Stimulated activated CD4-positive, alpha-beta T cell treated with anti-CD3 and anti-CD28 coated beads, Interleukin-1b, Interleukin-23, amount 100 ng/mL, for 1 hour (primary cell): ENCODE measurements at places on chromosomes 1 and 21.
A peak's percentile ranks its signal among the peaks of the same experiment; 100 is the strongest.

- no peak for DNase-seq
Observed at GRCh38 chr1:53401813-53402745, 57.1 kb upstream of the DMRTB1 start.

- peak; percentile 55 for DNase-seq
Observed at GRCh38 chr1:9110669-9111356, 18.1 kb downstream of the GPR157 start.

DNA sequence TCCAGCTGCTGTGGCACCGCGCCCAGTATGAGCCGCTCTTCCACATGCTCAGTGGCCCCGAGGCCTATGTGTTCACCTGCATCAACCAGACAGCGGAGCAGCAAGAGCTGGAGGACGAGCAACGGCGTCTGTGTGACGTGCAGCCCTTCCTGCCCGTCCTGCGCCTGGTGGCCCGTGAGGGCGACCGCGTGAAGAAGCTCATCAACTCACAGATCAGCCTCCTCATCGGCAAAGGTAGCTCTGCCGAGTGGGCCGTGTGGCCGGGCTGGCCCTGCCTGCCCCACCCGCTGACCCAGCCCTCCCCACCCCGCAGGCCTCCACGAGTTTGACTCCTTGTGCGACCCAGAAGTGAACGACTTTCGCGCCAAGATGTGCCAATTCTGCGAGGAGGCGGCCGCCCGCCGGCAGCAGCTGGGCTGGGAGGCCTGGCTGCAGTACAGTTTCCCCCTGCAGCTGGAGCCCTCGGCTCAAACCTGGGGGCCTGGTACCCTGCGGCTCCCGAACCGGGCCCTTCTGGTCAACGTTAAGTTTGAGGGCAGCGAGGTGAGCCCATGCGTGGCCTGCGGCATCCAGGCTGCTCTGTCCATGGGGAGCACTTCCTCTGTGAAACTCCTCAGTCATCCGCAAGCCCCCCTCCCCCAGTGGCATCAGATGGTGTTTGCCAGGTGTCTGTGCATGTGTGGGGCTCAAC is 64.2 kb downstream of the PIK3CD start:
- DNase-seq: no peak

GRCh38 chr1:109188781-109189180 is 24.9 kb upstream of the SARS1 start:
- DNase-seq: no peak

DNA sequence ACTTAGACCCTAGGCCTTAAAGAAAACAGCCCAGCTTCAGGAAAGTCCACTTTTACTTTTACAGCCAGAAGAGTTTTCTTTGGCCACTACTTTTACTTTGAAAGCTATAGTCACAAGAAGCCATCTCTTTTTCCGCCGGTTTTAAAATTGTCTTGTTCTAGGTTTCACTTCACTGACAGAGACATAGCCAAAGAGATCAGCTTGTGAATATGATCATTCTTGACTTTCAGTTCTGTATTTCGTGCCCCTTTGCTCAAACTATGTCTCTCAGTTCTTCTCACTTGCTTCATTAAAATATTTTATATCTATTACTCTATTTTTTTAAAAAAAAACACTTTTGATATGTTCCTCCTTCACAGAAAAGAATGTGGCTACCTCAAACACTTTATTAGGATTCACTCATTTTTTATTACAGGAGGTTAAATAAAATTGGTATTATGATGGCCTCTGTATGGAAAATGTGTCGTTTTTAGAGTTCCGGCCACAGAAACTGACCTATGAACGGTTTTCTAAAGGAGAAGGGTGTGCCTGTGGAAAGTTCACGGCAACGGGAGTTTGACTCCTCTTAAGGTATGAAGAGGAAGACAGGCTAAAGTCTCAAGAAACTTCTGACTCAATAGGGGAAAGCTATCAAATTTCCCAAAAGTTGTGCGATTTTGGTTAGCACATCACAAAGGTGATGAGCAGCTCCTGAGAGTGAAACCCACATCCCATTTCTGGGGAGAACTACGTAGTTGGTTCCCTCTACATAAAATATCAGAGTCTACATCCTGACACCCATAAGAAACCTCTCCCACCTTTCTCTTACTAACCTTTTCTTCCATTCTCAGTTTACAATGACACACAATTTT is 1.2 kb downstream of the MCOLN2 start:
- DNase-seq: no peak

- DNase-seq: no peak
Observed at GRCh38 chr1:54705153-54705552, 10.5 kb upstream of the TTC4 start.

- DNase-seq: no peak
Observed at GRCh38 chr1:11492235-11492634, 13.3 kb downstream of the DISP3 start.

GRCh38 chr1:114720492-114720891 is 3.9 kb upstream of the NRAS start:
- DNase-seq: no peak

- no peak for DNase-seq
Observed at GRCh38 chr1:72837781-72838180, 555.4 kb upstream of the NEGR1 start.

DNA sequence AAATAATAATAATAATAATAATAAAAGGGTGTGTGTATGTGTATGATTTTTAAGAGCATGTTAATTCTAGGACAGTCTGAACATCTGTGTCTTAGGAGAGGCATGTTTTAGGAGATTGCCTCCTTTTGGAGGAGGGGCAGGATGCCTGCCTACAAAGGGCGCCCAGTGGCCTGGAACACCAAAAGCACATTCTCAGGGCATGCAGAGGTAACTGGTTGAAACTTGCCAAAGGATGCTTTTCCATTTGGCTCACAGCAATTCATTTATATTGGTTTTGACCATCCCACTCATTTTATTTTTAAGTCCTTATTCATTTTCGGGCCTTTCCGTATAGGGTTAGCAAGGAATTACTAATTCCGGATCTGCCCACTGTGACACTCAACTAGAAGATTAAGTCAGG is 21.1 kb upstream of the LAMC2 start:
- DNase-seq: no peak

- DNase-seq: no peak
Observed at GRCh38 chr1:17558954-17559614, 19.6 kb downstream of the ARHGEF10L start.

GRCh38 chr1:98325646-98326440 is 335.7 kb upstream of the SNX7 start:
- DNase-seq: no peak

- no peak for DNase-seq
Observed at GRCh38 chr1:151960780-151961513, 32.7 kb downstream of the S100A10 start.

DNA sequence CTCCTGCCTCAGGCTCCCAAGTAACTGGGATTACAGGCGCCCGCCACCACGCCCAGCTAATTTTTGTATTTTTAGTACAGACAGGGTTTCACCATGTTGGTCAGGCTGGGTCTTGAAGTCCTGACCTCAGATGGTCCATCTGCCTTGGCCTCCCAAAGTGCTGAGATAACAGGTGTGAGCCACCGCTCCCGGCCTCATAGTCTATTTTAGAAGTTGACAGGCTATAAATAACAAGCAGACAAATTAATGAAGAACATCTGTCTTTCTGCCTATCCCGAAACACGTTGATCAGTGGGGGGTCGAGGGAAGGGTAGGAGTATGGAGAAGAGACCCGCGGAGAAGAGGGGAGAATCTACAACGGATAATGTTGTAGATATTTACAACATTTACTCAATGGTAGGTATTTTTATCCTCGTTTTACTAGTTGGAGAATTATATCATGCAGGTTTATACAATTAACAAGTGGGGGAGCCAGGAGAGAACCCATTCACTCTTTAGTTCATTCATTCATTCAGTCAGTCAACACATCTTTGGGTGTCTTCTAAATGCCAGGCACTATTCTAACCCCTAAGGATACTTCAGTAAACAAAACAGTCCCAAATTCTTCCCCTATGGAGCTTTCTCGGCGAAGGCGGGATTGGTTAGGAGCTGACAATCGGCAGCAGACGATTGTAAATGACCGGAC is 497 bp upstream of the IFNAR2 start:
- DNase-seq: no peak
